ENCODE measurements at places on chromosomes 2 and 18. TPM values are rescaled to one million over a fixed set of nuclear protein-coding genes. Genes with fewer than 3 reads are reported as not detected.

The TEKT4 gene
- total RNA-seq = not detected

- DNase-seq = no peak
- no peaks in the 10 kb centered on the region for H3K36me3 ChIP-seq
- no peak overlapping the region for H3K27ac ChIP-seq
- no peaks in the 10 kb centered on the region for H3K27me3 ChIP-seq
Observed at GRCh38 chr2:156394033-156394741, 42.0 kb upstream of the GPD2 start.

- no peak overlapping the region for H3K27ac ChIP-seq
- no peak for DNase-seq
- H3K27me3 ChIP-seq = no peaks in the 10 kb centered on the region
- H3K36me3 ChIP-seq = no peaks in the 10 kb centered on the region
- H3K4me3 ChIP-seq = no peak overlapping the region
Observed at GRCh38 chr2:52918551-52918950, 849.1 kb upstream of the CHAC2 start.

DNA sequence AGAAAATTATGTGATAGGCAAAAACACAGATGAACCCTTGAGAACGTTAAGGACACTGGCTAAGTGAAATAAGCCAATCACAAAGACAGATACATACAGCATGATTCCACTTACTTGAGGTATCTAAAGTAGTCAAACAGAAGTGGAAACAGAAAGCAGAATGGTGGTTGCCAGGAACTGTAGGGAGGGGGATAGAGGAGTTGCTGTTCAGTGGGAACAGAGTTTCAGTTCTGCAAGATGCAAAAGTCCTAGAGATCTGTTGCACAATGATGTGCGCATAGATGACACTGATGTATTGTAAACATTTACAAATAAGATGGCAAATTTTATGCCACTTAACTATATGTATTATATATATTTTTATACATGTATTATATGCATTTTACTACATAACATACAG is 59.7 kb downstream of the POLE4 start:
- DNase-seq = no peak
- no peak overlapping the region for H3K4me3 ChIP-seq
- H3K36me3 ChIP-seq = no peaks in the 10 kb centered on the region
- H3K27me3 ChIP-seq = no peaks in the 10 kb centered on the region
- H3K4me1 ChIP-seq = peaks cover 9% of the 10 kb centered on the region
- no peak overlapping the region for H3K27ac ChIP-seq

DNA sequence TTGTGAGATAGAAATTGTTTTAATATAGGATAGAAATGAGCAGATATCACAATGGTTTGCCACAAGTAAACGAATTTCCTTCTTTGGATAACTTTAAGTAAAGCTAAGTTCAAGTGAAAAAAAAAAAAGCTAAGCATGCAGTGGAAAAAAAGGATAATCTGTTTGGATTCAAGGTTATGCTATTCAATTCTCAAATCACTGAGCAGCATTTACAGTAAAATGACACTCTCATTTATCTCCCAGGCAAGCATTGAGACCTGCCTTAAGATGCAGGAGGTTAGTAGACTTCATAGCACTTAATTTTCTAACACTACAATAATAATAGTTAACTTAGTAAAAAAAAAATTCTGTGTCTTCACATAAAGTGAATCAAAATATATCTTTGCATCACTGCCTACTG is 351.3 kb downstream of the NRXN1 start:
- H3K27ac ChIP-seq = no peak overlapping the region
- DNase-seq = no peak
- H3K36me3 ChIP-seq = no peaks in the 10 kb centered on the region
- H3K4me1 ChIP-seq = no peaks in the 10 kb centered on the region
- no peak overlapping the region for H3K4me3 ChIP-seq

DNA sequence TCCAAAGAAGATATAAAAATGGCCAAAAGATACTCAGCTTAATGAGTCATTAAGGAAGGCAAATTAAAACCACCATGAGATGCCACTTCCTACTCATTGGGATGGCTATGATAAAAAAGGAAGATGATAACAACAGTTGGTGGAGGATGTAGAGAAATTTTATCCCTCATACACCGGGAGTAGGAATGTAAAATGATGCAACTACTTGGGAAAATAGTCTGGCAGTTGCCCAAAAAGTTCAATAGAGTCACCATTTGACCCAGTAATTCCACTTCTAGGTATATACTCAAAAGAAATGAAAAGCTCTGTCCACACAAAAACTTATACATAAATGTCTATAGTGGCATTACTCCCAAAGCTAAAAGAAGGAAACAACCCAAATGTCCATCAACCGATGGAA is 10.1 kb upstream of the SULT1C2 start:
- no peak overlapping the region for H3K27ac ChIP-seq
- no peak overlapping the region for H3K4me3 ChIP-seq
- no peak for DNase-seq
- H3K27me3 ChIP-seq = no peaks in the 10 kb centered on the region

The MRPL30 gene
- total RNA-seq = 37.3 TPM

DNA sequence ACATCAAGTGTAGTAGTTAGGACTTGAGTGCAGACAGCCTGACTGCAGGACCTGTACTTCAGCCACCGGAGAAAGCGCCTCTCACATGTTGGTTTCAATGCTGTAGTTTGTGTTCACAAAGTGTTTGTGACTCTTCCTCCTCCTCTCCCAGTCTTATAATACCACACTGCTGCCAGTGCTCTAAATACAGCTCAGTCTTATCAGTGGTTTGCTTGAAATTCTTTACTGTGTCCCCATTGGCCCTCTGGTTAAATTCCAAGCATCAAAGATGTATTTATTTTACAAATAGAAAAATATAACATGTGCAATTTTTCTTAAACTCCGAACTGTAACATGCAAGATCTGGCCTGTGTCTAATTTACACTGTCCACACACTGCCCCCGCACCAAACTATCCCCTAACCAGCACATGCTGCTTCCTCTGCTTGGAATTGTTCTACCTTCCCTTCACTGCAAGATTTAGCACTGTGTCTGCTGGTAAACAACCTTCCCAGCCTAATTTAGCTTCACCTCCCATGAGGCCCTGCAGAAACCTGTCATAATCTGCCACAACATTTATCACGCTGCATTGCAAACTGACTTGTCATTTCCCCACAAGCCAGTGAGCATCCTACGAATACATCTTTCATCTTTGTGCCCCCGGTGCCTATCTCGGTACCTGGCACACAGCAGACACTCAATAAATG is 77.1 kb downstream of the SUMO1 start:
- H3K36me3 ChIP-seq = no peaks in the 10 kb centered on the region
- peak; percentile 38 for DNase-seq
- no peaks in the 10 kb centered on the region for H3K27me3 ChIP-seq
- H3K4me1 ChIP-seq = peaks cover 8% of the 10 kb centered on the region
- peak overlapping the region; percentile 29 for H3K27ac ChIP-seq

The EN1 gene
- not detected for total RNA-seq

- peak overlapping the region; percentile 33 for H3K4me3 ChIP-seq
- H3K27me3 ChIP-seq = peaks cover 10% of the 10 kb centered on the region
- no peaks in the 10 kb centered on the region for H3K4me1 ChIP-seq
- no peak overlapping the region for H3K27ac ChIP-seq
- no peak for DNase-seq
Observed at GRCh38 chr2:28809927-28810326, 707 bp upstream of the SPDYA start.

DNA sequence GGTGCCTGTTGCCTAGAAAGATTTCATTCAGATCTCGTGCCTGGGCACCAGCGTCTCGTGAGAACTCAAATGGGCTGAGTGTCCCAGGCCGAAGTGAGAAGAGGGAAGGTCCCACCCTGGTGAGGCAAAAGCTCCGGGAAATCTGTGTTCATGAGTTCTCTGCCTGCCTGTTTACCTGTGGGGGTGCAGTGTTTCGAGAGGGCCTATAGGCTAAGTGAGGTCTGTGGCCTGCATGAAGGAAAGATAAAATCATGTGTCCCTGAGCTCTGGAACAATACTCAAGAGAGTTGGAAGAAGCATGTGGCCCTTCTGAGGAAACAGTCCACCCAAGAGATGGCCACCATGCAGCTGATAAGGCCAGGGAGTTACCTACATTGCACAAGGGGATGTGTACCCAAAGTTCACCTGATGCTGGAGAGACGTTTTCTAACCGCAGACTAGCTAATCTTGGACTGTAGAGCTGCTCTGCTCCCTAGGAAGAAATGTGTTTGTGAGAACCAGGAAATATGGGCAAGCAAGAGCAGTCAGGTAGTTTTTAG is 63.5 kb upstream of the ST3GAL5 start:
- no peak for DNase-seq
- H3K4me1 ChIP-seq = peaks cover 4% of the 10 kb centered on the region
- no peaks in the 10 kb centered on the region for H3K27me3 ChIP-seq
- H3K36me3 ChIP-seq = no peaks in the 10 kb centered on the region
- no peak overlapping the region for H3K27ac ChIP-seq
- H3K4me3 ChIP-seq = no peak overlapping the region

- no peak overlapping the region for H3K27ac ChIP-seq
- DNase-seq = no peak
- no peak overlapping the region for H3K4me3 ChIP-seq
- H3K36me3 ChIP-seq = no peaks in the 10 kb centered on the region
- no peaks in the 10 kb centered on the region for H3K4me1 ChIP-seq
Observed at GRCh38 chr2:127392828-127393578, 5.2 kb upstream of the MAP3K2 start.

DNA sequence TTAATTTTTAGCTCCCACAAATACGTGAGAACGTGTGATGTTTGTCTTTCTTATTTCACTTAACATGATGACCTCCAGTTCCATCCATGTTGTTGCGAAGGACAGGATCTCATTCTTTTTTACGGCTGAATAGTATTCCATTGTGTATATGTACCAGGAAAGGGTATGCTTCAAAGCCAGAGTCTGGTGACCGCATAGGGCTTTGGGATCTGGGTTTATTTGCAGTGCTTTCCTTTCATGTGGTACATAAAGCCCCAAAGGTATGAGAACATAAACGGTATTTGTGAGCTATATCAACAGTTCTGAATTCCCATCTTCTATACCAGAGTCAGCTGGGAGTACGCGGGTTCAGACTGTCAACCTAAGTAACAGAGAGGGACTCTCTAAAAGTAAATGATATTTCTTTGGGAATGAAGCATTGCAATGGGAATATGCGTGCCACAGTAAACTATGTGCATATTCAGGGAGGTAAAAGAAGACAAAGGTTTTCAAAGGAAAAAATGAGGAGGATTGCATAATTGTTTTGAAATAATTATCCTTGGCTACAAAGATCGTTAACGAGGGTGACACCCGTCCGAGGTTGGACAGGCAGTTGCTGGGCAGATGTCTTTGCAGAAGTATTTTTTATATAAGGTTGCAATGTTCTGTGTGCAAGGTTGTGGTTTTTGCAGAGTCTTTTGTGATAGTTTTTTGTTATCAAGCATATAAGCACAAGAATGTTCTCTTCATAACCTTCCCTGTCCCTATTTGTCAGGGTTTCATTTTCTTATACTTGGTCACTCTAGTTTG is 24.4 kb downstream of the CRYGD start:
- DNase-seq = no peak
- H3K27ac ChIP-seq = no peak overlapping the region
- H3K27me3 ChIP-seq = no peaks in the 10 kb centered on the region
- no peak overlapping the region for H3K4me3 ChIP-seq

The NOP58 gene
- total RNA-seq = 75.0 TPM

DNA sequence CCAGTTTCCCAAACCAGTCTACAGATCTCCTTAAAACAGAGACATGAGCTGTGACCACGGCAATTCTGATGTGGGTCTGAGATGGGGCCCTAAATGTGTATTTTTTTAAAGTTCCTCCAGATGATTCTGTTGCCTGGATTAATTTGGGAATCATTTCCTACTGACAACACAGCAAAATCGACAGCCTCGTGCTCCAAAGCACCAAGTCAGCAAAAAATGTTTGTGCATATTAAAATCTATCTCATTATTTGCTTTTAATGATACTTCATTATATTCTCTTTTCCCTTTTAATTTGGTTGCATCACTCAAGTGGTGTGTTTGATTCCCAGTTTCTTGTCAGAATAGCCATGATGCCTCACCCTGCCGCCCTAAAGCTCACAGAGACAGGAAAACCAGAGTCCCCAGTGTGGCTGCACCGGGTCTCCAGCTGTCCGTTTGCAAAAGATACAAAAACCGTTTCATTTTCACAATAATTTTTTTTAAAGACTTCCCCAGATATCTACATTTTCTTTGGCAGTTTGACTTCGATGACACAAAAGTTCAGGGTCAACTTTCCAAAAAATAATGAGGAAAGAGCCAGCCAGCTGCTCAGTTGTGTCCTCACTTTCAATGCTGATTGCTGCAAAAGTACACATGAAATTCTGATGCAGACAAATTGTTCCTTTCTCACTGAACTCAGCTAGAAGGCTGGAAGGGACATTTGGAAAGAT is 443.2 kb upstream of the ID2 start:
- H3K27me3 ChIP-seq = no peaks in the 10 kb centered on the region
- H3K27ac ChIP-seq = no peak overlapping the region
- DNase-seq = no peak

The DNAJC5G gene
- total RNA-seq = 14.1 TPM
